NCI-H774 (cell line): ENCODE measurements at places on chromosomes 16 and 17.

DNA sequence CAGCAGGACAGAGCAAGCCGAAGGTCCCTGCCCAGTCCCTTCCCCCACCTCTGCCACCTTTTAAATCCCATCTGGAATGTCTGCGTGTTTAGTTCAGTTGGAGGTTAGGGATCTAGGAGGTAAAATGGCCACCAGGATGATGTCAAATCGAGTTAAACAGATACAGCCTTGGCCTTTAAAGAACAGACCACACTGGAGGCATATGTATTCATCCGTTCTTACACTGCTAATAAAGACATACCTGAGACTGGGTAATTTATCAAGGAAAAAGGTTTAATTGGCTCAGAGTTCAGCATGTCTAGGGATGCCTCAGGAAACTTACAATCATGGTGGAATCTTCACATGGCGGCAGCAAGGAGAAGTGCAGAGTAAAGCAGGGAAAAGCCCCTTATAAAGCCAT is 167.8 kb upstream of the CACNG5 start:
- DNase-seq, result no peak

DNA sequence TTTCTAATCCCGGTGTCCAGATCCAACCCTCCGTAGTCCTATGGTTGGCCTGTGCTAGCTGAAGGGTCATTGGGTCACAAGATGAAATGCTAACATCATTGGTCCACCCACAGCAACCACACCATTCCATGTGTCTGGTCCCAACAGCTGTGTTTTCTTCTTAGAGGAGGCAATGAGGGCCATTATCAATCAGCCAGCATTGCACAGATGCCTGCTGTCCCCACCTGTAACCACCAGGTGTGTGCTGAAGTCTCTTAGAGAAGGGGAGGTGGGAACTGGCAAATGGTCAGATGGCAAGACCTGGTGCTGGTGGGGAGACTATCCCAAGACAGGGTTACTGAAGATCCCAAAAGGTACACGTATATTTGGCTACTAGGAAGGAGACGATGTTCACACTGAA is 37.4 kb downstream of the HIC1 start:
- DNase-seq, result no peak

DNA sequence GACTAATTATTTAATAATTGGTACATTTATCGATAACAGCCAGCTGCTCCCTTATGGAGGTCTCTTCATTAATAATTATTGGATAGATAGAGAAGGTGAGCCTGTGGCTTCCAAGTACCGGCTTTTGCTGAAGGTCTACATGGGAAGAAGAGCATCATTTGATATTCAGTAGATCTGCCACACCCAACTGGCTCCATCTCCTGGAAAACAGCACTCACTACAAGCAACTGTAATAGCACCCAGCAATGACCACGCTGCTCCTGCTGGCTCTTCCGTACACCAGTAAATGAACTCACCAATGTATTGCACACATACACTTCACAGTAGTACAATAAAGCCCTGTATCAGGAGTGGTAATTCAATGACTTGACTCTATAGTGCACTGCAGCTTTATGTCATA is 19.5 kb downstream of the MARVELD3 start:
- DNase-seq, result no peak

GRCh38 chr16:67537270-67537635 is 8.6 kb downstream of the RIPOR1 start:
- no peak for DNase-seq

- DNase-seq, result peak; percentile 4
These were observed 681 bp downstream of the USP43 start for GRCh38 chr17:9645851-9646545.

DNA sequence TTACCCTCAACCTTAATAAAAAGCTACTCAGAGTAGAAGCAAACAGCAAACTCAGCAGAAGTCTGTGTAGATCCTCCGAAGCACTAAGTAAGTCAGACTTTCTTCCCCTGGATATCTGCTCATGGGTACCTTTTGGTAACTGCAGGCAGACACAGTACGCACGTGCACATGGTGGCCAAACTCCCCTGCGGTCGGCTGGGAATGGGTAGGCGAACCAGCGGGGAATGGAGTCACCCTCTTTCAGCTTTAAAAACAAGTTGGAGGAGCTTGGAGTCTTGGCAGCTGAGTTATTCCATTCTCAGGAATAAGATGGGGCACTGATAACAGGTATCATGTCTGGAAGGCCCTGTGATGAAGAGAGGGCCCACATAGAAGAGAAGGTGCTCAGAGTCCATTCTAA is 16.3 kb downstream of the CYB561 start:
- DNase-seq, result no peak
